ENCODE measurements at places on chromosomes 2 and 18. TPM values are rescaled to one million over a fixed set of nuclear protein-coding genes. Genes with fewer than 3 reads are reported as not detected.

The DYNAP gene
- total RNA-seq = not detected

The GAREM2 gene
- total RNA-seq = 6.8 TPM

The RAB6C gene
- 0.13 TPM for total RNA-seq

The EIF2AK2 gene
- total RNA-seq = 56.0 TPM

The SGPP2 gene
- total RNA-seq = 0.53 TPM

The TLX2 gene
- not detected for total RNA-seq

The VWC2L gene
- not detected for total RNA-seq

GRCh38 chr2:120831086-120831485 lies 95.4 kb downstream of the GLI2 start:
- DNase-seq = peak; percentile 32

DNA sequence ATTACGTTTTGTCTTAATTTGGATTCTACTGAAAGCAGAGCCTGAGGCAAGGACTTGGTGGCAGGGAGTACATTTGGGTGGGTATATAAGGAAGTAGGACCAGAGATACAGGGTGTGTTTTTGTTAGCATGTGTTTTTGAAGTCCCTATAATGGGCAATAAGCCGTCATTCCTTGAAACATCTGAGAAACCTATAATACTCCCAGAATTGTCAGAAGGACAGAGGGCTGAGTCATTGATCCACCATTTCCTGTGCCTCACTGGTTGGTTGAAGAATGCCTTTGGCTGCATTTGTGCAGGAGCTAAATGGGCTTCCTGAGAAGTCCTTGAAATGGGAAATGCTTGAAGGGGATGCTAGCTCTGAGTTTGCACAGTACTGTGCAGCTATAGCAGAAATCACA lies 281.8 kb upstream of the ZEB2 start:
- no peak for DNase-seq

- DNase-seq = no peak
Observed at GRCh38 chr2:64720535-64721319, 67.0 kb upstream of the SERTAD2 start.

DNA sequence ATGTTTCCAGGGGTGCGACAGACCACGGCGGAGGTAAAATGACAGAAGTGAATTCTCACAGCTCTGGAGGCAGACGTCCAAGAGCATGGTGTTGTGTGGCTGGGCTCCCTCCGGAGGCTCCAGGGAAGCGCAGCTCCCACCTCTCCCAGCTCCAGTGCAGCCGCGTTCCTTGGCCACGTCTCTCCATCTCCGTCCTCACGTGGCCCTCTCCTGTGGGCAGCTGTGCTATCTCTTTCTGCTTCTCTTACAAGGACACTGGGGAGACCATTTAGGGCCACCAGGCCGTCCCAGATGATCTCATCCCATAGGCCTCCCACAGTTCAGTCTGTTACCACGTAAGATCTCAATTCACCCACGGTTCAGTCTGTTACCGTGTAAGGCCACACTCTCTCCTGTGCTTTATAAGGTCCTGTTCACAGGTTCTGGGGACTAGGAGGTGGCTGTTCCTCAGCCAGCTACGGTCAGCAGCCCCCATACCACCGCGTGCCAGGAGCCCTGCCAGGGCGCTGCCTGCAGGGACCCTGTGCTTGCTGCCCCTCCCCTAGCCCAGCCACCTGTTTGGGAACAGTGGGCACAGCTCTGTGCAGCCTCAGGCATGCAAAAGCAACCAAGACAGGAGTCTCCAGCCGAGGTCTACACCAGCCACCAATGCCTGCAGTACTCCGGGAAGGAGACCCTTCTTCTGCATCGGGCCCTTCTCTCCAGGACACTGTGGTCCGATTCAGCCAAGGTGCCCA lies 2.9 kb upstream of the MAB21L4 start:
- no peak for DNase-seq

DNA sequence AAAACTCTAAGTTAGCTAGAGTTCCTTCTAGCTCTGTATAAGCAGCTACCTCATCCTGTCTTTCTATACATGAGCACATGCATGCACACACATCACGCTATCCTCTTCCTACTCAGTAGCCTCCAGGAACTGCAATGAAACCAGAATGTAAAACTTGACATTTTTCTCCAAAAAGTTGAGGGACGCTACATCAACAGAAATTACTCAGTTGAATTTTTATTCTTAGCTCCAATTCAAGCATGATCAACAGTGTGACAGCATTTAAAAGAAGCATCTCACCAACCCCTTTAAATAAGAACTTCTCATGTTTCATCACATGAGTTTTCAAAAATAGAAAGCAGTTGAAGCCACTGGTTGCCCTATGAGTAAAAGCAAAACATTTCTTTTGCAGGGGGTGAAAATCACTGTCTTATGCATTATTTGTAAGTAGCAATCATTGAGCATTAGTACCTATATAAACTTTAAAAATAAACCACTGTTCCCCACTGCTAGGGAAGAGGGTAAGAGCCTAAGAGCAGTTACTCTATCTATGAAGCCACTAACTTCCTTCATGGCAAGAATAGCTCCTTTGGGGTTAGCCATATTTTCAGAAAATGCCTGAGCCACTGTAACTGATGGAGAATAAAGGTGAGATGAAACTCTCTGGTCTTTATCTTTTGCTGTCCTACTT lies 77.9 kb upstream of the ARL5A start:
- DNase-seq = no peak

DNA sequence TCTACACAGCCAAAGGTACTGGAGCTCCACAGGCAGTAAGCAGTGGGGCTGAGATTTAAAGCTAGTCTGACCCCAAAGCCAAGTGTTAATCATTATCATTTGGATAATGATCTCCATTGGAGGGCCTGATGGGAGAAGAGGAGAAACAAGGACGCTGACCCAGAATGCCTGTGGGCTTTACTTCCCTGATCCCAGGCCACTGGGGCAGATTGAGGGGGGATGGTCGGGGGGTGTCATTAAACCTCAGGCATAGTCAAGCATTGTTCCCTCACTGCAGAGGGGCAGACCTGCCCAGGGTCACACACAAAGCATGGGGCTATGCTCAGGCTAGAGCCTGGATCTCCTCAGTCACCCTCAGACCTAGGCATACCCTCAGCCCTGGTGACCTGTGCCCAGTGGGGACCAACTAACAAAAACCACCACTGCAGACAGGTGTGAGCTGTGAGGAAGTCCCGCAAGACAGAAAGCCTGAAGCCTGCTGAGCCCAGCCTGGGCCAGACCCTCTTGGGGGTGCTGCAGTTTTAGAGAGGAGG lies 53.4 kb downstream of the SDC1 start:
- DNase-seq = peak; percentile 37

- no peak for DNase-seq
Observed at GRCh38 chr2:143252138-143252907, 123.1 kb downstream of the ARHGAP15 start.

- no peak for DNase-seq
Observed at GRCh38 chr2:18171191-18172139, 293.0 kb downstream of the KCNS3 start.

DNA sequence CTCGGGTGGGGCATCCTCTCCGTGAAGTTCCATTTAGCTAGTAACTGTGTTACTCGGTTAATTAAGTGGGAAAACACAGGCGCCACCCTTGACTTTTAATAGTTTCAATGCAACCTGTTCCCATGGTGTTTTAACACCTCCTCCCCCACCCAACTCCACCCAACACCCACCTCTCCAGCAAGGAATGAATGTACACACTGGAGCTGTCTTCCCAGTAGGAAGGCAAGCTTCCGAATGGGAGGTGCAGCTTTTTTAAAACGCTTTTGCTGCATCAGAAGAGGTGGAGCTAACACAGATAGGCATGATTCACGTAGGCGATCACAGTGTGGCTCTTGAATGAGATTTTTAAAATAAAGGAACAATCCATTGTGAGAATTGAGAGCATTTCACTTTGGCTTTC lies 73.8 kb upstream of the AGAP1 start:
- DNase-seq = no peak
